ENCODE measurements at places on chromosomes 12 and 14.

GRCh38 chr12:107165581-107165980 lies 72.2 kb upstream of the CRY1 start:
- no peak for DNase-seq

DNA sequence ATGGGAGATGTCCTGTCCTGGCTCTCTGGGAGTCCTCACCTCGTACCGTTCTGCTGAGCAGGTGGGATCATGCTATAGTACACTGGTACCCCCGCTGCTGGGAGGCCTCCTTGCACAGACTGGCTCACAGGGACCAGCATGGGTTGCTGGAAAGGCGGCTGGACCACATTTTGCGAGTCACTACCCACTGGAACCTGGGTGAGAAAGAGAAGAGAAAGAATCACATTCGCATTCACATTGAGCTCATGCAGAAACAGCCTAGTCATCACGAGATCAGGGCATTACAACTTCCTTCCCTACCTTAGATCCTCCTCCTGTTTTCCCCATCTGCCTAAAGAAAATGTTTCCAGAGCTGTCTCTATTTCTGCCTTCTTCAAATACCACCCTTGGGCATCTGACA lies 17.3 kb upstream of the STAC3 start:
- peak; percentile 35 for DNase-seq

GRCh38 chr12:86134561-86134960 lies 121.6 kb downstream of the MGAT4C start:
- no peak for DNase-seq

DNA sequence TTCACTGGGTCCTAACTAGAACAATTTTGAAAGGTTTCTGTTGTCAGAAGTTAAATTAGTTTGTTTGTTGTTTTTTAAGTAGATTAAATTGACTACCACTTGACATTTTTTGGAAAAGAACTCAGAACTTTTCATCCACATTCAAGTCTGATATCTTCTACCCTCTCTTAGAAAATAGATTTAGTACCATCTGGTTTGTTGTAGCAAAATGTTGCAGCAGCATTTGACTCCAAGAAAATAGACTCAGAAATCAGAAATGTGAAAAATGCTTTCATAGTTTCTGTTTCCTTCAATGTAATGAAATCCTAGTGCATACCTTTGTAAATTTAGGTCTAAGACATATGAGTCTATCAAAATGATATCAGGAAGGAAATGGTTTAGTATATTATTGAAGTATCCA lies 256.3 kb upstream of the CLEC14A start:
- no peak for DNase-seq

DNA sequence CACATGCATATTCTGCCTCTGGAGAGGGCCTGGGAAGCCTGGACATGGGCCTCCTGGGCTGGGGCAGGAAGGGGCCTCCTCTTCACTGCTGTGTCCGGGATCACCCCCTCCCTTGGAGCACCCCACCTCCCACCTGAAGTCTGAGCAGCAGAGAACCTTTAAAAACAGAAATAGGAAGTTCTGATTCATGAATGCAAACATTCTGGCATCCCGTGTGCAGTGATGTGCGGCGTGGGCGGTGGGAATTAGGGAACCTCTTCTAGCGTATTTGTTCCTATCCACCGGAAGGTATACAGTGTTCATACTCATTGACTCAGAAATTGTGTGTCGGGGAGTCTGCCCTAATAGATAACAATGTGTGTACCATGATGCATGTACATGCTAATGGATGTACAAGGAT lies 46.2 kb downstream of the C14orf132 start:
- no peak for DNase-seq

DNA sequence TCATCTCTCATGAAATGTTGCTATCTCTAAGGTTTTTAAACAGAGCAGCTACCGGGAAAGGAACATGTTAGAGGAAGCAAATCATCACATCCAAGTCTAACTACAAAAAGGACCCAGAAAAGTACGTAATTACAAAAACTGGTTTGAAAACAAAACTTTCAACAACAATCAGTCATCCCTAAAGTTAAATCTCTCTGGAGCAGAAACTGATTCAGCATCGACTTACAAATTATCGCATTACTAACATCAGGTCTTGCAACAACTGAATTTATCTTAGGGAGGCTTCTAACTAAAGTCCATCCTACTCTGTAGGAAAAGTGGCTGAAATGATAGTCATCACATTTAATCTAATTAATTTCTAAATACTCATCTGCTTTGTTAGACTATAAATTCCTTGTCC lies 137.0 kb downstream of the MED13L start:
- no peak for DNase-seq

DNA sequence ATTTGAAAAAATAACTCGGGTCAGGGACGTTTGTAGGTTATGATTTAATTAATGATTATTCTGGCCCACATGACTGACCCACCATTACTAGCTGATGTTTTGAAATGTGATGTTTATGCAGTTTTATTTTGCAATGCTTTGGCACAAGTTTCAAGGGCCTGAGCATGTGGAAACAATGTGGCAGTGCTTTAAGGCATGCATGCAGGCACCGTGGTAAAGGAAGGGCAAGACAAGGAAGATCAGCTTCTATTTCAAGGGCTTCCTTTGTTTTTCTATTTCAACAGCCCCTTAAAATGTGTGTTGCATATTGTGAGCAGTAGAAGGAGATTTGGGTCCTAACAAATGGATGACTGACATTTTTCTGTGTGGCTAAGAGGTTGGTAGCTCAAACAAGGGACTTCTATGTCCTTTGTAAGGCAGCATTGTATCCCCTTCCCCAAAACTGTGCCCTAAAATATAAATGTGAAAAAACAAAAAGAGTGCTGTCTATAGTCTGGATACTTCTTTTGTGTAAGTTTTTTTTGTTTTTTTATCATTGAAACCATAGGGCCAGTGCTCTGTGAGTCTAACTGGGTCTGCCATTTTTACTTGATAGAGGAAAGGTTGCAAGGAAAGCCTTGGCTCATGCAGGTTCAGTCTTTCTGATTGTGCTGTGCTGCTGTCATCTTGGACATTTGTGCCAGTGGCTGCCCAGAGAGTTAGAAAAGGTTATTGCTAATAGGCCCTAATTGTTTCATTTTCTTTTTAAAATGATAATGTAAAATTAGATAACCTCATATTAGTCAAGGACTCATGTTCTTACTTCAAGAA lies 103.5 kb downstream of the FGD4 start:
- DNase-seq: peak; percentile 43

GRCh38 chr14:24925771-24926374 lies 124.1 kb downstream of the STXBP6 start:
- no peak for DNase-seq

GRCh38 chr14:89205137-89205740 lies 211.8 kb downstream of the FOXN3 start:
- DNase-seq: no peak

GRCh38 chr12:20439626-20440025 lies 71.3 kb downstream of the PDE3A start:
- no peak for DNase-seq

- no peak for DNase-seq
Measured at GRCh38 chr12:54166567-54167499, 22.0 kb downstream of the SMUG1 start.

GRCh38 chr14:85241022-85241855 lies 288.7 kb upstream of the FLRT2 start:
- DNase-seq: no peak

- peak; percentile 68 for DNase-seq
Measured at GRCh38 chr12:124713041-124713435, 145.6 kb upstream of the NCOR2 start.

DNA sequence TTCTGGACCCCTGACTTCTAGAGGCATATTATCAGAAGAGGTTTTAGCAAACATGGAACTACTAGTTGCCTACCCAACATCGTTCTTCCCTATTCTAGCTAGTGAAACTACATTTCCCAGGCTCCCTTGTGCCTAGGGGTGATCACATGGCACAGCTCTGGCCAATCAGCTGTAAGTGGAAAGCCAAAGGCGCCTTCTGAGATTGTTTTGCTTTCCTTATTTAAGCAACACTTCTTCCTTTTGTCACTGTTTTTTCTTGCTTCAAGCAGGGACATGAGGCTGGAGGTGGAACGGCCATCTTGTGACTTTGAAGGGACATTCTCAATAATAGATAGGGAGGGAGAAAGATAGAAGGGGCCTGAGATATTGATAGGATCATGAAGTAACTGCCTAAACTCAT lies 136.7 kb downstream of the ZNF664 start:
- peak; percentile 73 for DNase-seq

GRCh38 chr12:52278575-52279421 lies 4.4 kb downstream of the KRT86 start:
- peak; percentile 14 for DNase-seq

DNA sequence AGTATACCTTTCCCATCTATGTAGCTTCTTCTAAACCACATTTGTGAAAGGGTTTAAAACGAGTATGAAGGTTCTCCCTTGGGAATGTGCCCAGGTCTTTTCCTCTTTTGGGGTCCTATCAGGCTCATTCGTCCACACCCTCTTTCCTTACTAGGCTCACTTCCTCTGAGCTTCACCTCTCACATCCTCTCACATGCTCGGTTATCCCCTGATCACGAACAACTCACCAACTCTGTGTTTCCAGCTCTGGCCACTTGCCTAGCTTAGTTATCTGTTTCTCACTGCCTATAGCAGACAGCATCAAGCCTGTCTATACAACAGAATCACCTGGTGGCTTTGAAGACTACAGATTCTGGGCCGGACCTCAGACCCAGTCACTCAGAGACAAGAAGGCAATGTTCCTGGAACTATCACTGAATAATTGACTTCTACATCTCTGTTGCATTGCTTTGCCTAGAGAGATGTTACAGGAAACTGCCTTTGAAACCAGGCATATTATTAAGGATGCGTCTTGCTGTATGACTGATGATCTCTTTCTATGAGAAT lies 158.2 kb downstream of the FOXN3 start:
- DNase-seq: no peak

DNA sequence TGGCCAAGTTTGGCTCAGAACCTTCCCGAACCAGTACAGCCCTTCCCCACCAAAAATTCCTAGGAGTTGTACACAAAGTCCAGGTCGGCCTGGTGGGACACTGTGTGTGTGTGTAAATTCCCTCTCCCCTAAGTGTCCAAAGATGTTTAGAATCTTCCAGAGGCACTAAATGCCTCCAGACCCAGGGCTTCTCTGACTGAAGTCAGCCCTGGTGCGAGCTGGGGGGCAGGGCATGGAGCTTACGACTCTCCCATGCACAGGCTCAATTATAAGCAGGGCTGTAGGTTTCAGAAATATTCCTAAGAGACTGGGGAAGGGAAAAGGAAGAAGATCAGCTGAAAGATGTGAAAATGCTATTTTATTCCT lies 106.9 kb upstream of the ATF7IP start:
- no peak for DNase-seq

- peak; percentile 27 for DNase-seq
Measured at GRCh38 chr12:49624921-49625577, 1.7 kb downstream of the PRPF40B start.

DNA sequence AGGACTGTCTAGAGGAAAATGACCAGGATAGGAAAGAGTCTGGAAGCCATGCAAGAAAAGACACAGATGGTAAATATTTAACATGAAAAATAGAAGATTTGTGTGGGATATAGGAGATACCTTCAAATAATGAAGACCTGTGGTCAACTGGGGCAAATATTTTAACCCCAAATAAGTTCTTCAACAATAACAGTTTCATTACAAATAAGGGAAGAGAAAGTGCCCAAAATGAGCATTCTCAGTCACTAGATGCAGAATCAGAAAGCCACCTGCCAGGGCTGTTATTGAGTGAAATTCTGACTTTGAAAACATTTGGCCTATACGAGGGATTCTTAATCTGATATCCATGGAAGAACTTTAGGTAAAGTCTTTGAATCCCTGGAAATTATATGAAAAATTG lies 231.2 kb upstream of the PLEKHG7 start:
- no peak for DNase-seq

GRCh38 chr12:15597125-15597830 lies 191.9 kb downstream of the EPS8 start:
- no peak for DNase-seq

GRCh38 chr12:124732275-124733075 lies 131.2 kb downstream of the SCARB1 start:
- no peak for DNase-seq

- no peak for DNase-seq
Measured at GRCh38 chr12:89845767-89846166, 137.1 kb upstream of the ATP2B1 start.

DNA sequence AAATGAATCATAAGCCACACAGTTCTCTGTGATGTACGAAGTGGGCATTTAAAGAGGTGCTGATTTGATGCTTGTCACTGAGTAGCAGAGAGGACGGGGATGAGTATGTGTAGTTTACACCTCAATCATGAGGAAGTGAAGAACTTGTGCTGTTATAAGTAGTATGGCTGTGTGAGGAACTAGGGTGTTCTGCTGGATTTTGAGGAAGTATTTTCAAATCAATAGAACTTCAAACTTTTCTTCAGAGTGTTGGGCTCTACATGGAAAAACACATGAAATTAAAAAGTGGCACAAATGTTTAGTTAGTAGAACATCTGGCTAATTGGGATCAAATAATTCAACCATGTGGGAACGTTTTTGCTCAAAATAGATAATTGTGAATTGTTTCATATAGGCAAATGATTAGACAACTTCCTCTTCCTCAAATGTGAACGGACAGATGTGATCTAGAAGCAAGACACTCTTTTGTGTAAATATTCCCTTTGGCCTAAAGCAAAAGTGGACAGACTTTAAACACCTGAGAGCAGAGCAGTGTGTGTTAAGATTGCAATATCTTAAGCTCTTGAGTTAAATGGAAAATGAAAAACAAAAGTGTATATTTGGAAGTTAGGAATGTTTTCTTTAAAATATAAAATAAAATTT lies 168.5 kb downstream of the NAV3 start:
- DNase-seq: peak; percentile 91

DNA sequence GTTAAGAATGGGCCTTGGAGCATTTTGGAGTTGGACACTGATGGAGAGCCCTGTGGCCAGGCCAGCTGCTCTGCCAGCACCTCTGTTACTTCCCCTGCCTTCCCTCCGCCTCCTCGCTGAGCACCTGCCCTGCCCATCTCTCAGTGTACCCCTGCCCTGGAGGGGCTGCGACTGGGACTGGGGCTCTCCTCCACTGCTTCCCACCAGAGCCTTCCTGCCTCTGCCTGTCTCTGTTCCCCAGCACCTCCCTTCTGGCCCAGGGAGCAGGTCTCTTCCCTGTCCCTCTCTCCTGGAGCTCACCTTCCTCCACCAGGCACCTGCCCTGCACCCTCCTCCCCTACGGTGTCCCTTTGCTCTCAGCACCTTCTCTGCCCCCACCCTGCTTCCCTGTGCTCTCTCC lies 62.1 kb downstream of the WDR20 start:
- no peak for DNase-seq

DNA sequence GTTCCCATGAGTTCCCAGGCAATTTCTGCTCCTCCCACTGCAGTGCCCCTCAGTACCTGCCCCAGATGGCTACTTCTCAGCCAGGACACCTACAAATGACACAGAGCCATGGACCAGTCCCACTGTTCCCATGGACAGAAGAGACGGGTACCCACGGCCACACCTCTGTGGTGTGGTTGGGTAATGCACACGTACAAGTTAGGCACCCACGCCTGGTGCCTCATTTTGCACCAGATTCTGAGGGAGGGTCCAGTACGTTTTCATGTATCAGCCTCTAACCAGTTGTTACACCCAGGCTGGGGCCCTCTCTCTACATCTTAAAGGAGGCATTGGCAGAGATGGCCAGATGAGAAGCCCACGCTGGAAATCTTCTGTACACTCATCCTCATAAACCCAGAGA lies 114.0 kb downstream of the DICER1 start:
- no peak for DNase-seq

GRCh38 chr12:34212651-34213050 lies 190.4 kb downstream of the ALG10 start:
- DNase-seq: no peak

GRCh38 chr12:116418551-116418950 lies 140.6 kb upstream of the MAP1LC3B2 start:
- no peak for DNase-seq
